ENCODE measurements at places on chromosomes 6 and 20. TPM values are rescaled to one million over a fixed set of nuclear protein-coding genes. Genes with fewer than 3 reads are reported as not detected.

- H3K27ac ChIP-seq, result no peak overlapping the region
- no peaks in the 10 kb centered on the region for H3K36me3 ChIP-seq
- peaks cover 6% of the 10 kb centered on the region for H3K27me3 ChIP-seq
These were observed 68.5 kb downstream of the EYA2 start for GRCh38 chr20:46963196-46963529.

GRCh38 chr20:56630506-56631317, 1.6 kb downstream of the TFAP2C start:
- H3K4me1 ChIP-seq, result peaks cover 16% of the 10 kb centered on the region
- no peak overlapping the region for H3K4me3 ChIP-seq
- H3K36me3 ChIP-seq, result peaks cover 3% of the 10 kb centered on the region
- no peak overlapping the region for H3K27ac ChIP-seq
- DNase-seq, result no peak
- H3K27me3 ChIP-seq, result peaks cover 78% of the 10 kb centered on the region

DNA sequence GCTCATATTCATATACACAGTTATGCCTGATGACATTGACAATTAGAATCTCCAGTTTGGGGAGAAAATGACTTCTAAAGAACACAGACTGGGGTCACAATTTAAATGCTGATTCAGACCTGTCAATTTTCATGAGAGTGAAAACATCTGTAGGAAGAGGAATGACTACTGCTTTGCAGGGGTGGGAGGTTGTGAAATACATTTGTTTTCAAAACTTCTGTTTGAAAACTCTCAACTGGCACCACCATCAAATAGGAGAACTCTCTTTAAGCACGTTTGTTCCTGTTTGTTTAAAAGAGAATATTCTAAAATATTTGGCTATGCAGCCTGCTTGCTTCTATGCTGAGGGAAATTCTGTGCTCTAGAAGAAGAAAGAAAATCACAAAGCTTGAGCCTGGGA, 50.8 kb upstream of the ADGRF5 start:
- no peak overlapping the region for H3K27ac ChIP-seq
- H3K4me1 ChIP-seq, result no peaks in the 10 kb centered on the region
- no peak for DNase-seq

- no peaks in the 10 kb centered on the region for H3K36me3 ChIP-seq
- H3K27me3 ChIP-seq, result peaks cover 3% of the 10 kb centered on the region
- peaks cover 4% of the 10 kb centered on the region for H3K4me1 ChIP-seq
These were observed 133.3 kb upstream of the ARMC2 start for GRCh38 chr6:108714766-108715414.

GRCh38 chr6:67506352-67506751, 1128.7 kb upstream of the ADGRB3 start:
- no peak for DNase-seq
- no peak overlapping the region for H3K27ac ChIP-seq
- no peaks in the 10 kb centered on the region for H3K4me1 ChIP-seq
- H3K4me3 ChIP-seq, result no peak overlapping the region
- no peaks in the 10 kb centered on the region for H3K27me3 ChIP-seq

- no peak overlapping the region for H3K27ac ChIP-seq
- peaks cover 13% of the 10 kb centered on the region for H3K4me1 ChIP-seq
- peaks cover 16% of the 10 kb centered on the region for H3K27me3 ChIP-seq
- no peaks in the 10 kb centered on the region for H3K36me3 ChIP-seq
These were observed 86.6 kb downstream of the CD40 start for GRCh38 chr20:46204594-46205186.

GRCh38 chr6:167392631-167393316, 67.9 kb downstream of the TTLL2 start:
- H3K27me3 ChIP-seq, result no peaks in the 10 kb centered on the region
- H3K36me3 ChIP-seq, result no peaks in the 10 kb centered on the region

The FAM209A gene
- total RNA-seq, result 3.2 TPM

The LY6G6F gene
- not detected for total RNA-seq

The WFDC2 gene
- total RNA-seq, result not detected
